ENCODE measurements at places on chromosomes 1 and 21.
A peak's percentile ranks its signal among the peaks of the same experiment; 100 is the strongest.

DNA sequence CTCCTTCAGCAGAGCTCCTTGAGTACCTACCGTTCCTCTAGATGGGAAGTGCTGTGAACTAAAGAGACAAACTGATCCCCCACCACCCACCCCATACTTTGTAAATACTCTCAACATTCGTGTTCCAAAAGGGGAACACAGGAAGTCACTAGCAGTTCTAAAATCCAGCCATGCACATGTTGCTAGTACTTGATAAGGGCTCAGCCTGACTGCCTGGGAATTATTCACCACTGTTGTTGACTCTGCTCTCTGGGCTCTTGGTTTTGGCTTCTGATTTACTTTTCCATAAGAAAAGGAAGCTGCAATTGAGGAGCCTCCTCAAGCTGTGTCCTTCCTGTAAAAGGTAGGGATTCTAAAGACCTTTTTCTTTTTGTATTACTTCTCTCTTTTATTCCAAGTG lies 67.5 kb downstream of the IVNS1ABP start:
- no peak for DNase-seq

- no peak for DNase-seq
Measured at GRCh38 chr1:26119892-26120608, 8.4 kb downstream of the PDIK1L start.

DNA sequence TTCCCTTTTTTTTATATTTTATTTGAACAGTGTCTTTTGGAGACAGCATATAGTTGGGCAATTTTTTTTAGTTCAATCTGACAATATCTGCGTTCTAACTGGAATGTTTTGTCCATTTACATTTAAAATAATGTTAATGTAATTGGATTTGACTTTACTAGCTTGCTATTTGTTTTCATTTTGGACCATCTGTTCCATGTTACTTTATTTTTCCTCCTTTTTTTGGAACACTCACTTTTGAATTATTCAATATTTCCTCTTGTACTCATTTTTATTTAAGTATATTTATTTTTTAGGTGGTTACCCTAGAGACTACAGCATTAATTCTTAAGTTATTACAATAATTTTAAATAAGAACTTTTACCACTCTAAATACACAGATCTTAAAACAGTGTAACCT lies 62.8 kb upstream of the C1orf87 start:
- DNase-seq = no peak

DNA sequence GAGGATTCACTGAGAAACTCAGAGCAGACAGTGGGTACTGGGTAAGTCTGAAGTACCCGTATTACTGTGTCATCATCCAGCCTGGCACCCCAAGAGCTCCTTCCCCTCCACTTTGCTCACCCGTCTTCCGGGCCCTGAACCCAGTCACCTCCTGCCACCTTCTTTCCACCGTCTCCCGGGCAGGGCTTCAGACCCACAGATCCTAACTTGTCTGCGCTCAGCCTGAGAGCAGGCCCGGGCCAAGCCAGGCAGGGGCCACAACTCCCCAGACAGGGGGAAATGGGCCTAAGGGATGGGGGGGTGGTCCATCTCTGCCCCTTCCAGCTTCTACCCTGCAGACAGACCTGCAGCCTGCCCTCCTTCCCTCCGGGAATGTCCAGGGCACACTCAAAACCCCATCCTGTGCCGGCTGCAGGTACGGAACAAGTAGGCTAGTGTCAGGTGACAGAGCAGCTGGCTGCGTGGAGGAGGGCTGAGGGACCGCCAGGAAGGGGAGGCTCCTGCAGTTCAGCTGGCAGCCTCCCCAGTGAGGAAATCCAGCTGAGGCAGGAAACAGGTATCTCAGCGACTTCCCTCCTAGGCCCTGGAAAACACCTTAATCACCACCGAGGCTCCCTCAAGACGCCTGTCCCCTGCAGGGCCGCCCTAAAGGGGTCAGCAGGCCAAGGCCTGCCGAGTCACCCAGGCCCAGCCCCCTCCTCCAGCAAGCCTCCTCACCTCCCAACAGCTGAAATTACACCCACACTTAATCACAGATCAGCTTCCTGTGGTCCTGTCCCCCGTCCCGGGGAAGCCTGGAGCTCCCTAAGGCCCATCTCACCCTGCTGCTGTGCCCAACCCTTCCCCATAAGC lies 3.5 kb downstream of the HSPG2 start:
- DNase-seq = peak; percentile 89

- DNase-seq = no peak
Measured at GRCh38 chr1:212461916-212462660, 29.4 kb downstream of the NENF start.

GRCh38 chr1:210003501-210003900 lies 65.5 kb downstream of the SYT14 start:
- DNase-seq = no peak

DNA sequence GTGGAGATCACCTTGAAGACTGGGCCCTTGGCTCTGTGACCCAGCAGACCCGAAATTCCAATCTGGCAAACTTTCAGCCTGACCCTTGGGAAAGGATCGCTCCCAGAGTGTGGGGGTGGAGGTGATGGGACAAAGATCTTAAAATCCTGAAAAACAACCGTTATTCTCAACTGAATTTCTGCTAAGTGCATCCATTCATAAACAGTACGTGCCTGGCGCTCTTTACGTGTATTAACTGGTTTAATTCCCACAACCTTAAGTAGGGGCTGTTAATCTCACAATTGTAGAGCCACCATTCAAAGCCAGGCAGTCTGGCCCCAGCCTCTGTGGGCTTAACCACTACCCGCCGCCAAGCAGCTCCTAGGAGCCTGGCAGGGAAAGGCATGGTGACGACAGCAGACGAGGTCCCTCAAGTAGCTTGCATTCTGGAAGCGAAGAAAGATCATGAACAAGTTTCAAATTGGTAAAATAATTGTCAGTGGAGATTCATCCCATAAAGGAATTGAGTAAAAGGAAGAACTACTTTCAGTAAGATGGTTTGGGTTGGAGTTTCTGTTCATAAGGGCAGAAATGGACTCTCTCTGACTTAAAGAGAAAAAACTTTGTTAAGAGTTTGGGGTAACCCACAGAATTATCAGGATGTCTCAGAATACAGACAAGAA lies 11.4 kb upstream of the RGS16 start:
- DNase-seq = no peak

- no peak for DNase-seq
Measured at GRCh38 chr21:19244502-19245187, 841.1 kb upstream of the TMPRSS15 start.

- no peak for DNase-seq
Measured at GRCh38 chr1:88088481-88088880, 595.6 kb upstream of the PKN2 start.

GRCh38 chr1:237832858-237833257 lies 57.9 kb downstream of the ZP4 start:
- no peak for DNase-seq

- no peak for DNase-seq
Measured at GRCh38 chr1:76426606-76427005, 352.1 kb downstream of the ST6GALNAC3 start.

DNA sequence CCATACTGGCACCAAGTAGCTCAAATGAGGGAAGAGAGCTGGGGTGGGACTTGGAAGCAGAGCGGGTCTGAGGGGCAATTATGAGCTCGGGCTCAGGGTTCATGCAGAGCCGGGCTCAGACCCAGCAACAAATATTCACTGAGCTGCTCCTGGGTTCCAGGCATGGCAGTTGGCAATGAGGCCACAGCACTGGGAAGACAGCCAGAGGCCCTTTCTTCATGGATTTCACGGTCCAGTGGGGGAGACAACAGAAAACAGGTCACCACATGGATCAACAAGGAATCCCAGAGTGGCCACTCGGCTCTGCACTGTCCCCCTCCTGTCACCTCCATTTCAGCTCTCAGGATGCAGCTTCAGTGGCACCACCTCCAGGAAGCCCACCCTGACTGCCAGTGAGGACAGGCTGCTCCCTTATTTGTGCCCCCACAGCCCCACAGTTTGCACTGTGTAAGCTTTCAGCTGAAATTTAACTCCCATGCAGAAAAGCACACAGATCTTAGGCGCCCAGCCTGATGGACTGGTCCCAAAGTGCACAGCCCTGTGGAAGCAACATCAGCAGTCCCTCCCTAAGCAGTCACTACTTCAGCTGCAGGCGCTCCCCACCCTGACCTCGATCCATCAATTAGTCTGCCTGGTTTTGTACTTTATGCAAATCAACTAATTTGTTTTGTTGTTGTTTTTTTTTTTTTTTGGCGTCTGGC lies 22.4 kb downstream of the ARHGEF19 start:
- no peak for DNase-seq
